ENCODE measurements at places on chromosomes 1 and 21.

- DNase-seq: no peak
- H3K4me1 ChIP-seq: peaks cover 9% of the 10 kb centered on the region
- H3K27ac ChIP-seq: no peak overlapping the region
- no peaks in the 10 kb centered on the region for H3K27me3 ChIP-seq
These were observed 77.6 kb upstream of the SYT6 start for GRCh38 chr1:114231301-114231700.

DNA sequence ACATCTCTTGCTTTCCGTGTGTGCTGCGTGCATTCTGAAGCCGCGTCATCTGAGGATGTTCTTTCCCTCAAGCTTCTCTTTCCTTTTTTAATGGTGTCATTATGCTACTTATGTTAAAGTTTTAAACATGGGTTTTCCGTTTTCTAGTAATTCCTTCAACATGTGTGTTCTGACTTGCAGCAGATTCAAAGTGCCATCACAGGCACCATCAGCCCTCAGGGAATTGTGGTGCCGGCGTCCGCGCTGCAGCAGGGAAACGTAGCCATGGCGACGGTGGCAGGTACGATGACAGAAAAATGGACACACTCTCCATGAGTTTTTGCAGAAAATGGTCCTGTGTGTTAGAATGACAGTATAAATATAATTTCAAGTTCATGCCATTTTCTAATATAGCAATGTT lies 42.4 kb downstream of the PKNOX1 start:
- no peak overlapping the region for H3K27ac ChIP-seq
- DNase-seq: no peak
- peaks cover 5% of the 10 kb centered on the region for H3K36me3 ChIP-seq
- no peaks in the 10 kb centered on the region for H3K27me3 ChIP-seq
- H3K4me1 ChIP-seq: no peaks in the 10 kb centered on the region

DNA sequence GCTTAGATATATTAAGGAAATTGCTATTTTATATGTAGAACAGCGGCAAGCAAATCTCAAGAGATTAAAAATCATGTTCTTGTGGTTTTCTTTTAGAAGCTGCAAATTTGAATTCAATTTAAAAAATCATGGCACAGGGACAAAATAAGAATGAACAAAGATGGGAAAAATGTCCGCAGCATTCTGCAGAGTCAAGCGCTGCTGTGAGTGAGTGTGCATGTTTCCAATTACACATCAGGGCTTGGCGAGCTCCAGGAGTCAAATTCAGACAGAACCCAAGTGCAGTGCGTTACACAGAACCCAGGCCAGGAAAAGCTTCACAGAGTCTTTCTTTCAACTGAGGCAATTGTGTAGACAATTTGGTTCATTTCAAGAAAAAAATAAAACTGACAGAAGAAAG lies 33.3 kb upstream of the ERG start:
- H3K4me3 ChIP-seq: no peak overlapping the region
- H3K4me1 ChIP-seq: no peaks in the 10 kb centered on the region
- no peaks in the 10 kb centered on the region for H3K36me3 ChIP-seq
- H3K27me3 ChIP-seq: no peaks in the 10 kb centered on the region
- DNase-seq: no peak

GRCh38 chr1:24322470-24323177 lies 3.5 kb downstream of the GRHL3 start:
- peaks cover 34% of the 10 kb centered on the region for H3K4me1 ChIP-seq
- H3K36me3 ChIP-seq: no peaks in the 10 kb centered on the region
- no peak for DNase-seq
- peaks cover 93% of the 10 kb centered on the region for H3K27me3 ChIP-seq

- H3K27ac ChIP-seq: no peak overlapping the region
- no peaks in the 10 kb centered on the region for H3K36me3 ChIP-seq
- H3K4me1 ChIP-seq: no peaks in the 10 kb centered on the region
- no peak for DNase-seq
These were observed 247.5 kb downstream of the USH2A start for GRCh38 chr1:216175714-216176113.

GRCh38 chr1:87918398-87918797 lies 589.7 kb downstream of the LMO4 start:
- H3K4me1 ChIP-seq: no peaks in the 10 kb centered on the region
- no peak for DNase-seq
- no peaks in the 10 kb centered on the region for H3K36me3 ChIP-seq
- H3K27ac ChIP-seq: no peak overlapping the region
- H3K4me3 ChIP-seq: no peak overlapping the region

DNA sequence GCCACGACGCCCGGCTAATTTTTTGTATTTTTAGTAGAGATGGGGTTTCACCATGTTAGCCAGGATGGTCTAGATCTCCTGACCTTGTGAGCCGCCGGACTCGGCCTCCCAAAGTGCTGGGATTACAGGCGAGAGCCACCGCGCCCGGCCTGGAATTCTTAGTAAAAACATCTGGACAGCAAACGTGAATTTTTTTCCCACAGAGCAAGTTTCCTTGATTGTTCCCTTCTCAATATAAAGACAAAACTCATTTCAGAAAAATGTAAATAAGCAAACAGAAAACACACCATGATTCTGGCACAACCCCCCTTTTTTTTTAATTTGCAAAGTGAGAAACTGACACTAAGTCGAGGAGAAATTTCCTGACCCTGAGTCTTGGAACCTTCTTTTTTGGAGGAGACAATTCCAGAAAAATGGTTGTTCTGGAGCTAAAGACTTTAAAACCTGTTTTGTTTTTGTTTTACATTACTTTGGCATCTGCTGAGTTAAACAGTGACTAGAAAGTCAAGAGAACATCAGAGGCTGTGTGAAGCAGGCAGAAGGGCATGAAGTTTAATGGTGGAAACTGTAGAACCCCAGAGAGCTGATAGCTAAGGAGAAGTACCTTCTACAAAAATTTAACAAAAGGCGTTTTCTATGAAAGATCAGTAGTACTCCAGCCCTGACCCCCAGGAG lies 10.3 kb upstream of the HMGCS2 start:
- H3K27me3 ChIP-seq: peaks cover 17% of the 10 kb centered on the region
- H3K4me3 ChIP-seq: no peak overlapping the region
- H3K4me1 ChIP-seq: peaks cover 10% of the 10 kb centered on the region
- DNase-seq: no peak
- H3K27ac ChIP-seq: no peak overlapping the region

- H3K27ac ChIP-seq: peak overlapping the region; percentile 65
- H3K4me1 ChIP-seq: peaks cover 44% of the 10 kb centered on the region
- peak; percentile 43 for DNase-seq
- H3K4me3 ChIP-seq: no peak overlapping the region
- H3K27me3 ChIP-seq: peaks cover 5% of the 10 kb centered on the region
- no peaks in the 10 kb centered on the region for H3K36me3 ChIP-seq
These were observed 64.8 kb upstream of the BACH1 start for GRCh38 chr21:29233611-29234540.

- peaks cover 46% of the 10 kb centered on the region for H3K27me3 ChIP-seq
- no peak overlapping the region for H3K4me3 ChIP-seq
- DNase-seq: no peak
- no peaks in the 10 kb centered on the region for H3K36me3 ChIP-seq
These were observed 10.4 kb upstream of the CDK18 start for GRCh38 chr1:205494115-205494514.

GRCh38 chr1:239061770-239062169 lies 324.6 kb upstream of the CHRM3 start:
- DNase-seq: no peak
- H3K27me3 ChIP-seq: no peaks in the 10 kb centered on the region
- H3K4me1 ChIP-seq: no peaks in the 10 kb centered on the region
- no peak overlapping the region for H3K27ac ChIP-seq
- no peaks in the 10 kb centered on the region for H3K36me3 ChIP-seq

DNA sequence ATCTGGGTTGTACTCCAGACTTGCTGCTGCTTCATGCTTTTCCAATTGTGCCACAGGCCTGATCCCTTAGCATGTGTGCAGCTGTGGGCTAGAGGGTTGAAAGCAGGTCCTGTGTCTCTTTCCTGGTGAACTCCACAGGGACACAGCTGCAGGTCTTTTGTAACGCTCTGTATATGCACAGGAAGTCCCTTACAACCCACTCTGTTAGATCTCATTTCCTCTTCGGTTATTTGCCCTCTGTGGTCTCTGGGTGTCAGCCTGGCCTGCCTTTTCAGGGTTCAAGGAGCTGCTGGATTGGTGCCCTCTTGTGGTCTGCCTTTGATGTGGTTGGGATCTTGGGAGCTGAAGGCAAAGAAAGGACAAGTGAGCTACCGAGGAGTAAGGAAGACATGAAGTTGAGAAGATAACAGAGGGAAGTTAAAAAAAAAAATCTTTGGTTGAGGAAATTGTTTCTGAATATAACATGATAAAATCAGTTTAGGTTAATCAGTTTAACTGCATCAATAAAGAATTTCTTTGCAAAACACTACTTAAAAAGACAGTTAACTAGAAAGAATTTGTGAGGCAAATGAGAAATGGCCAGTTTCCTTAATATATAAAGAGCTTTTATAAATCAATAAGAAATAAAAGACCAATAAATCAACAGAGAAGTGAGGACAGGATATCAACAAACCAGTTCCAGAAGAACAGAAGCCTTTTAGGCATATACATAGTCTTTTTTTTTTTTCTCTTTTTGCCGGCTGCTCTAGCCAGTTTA lies 44.1 kb downstream of the UCK2 start:
- peaks cover 18% of the 10 kb centered on the region for H3K36me3 ChIP-seq
- peak overlapping the region; percentile 33 for H3K4me3 ChIP-seq
- H3K4me1 ChIP-seq: peaks cover 43% of the 10 kb centered on the region
- H3K27ac ChIP-seq: peak overlapping the region; percentile 74
- peaks cover 7% of the 10 kb centered on the region for H3K27me3 ChIP-seq
- peak; percentile 46 for DNase-seq

DNA sequence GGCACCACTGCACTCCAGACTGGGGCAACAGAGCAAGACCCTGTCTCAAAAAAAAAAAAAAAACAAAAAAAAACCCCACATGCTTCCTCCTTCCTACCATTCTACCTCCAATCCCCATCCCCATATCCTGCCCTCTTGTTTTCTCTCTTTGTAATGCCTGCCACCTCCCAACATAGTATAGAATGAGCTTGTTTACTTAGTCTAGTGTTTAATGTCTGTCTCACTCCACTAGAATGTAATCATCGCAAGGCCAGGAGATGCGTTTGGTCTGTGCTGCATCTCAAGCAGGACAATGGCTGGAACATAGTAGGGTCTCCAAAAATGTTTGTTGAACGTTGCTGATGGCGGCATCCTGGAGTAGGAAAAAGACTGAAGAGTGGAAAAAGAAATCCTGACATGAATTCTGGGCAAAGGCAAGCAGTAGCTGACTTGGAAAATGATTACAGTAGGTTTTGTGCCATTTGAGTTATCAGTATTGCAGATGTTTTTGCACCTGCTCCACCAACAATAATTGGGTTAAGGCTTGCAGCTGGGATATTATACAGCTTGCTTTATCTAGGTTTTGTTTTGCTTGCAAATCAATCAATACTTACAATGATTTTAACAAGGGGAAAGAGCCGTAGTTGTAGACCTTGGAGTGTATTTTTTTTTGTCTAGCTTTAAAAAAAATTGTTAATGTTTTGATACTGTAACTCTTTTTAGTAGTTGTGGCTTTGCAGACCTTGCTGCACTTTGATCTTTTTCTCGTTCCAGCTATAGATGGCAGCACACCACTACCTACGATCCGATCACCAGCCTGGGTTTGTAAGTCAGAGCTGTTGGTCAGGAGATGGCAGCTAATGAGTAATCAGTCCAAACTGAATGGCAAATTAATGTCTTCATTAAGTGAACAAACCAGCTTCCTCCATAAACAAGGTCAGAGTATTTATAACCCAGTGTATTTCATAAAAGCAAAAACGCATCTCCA lies 62.4 kb downstream of the BACH1 start:
- H3K4me1 ChIP-seq: peaks cover 10% of the 10 kb centered on the region
- H3K36me3 ChIP-seq: peaks cover 23% of the 10 kb centered on the region
- H3K4me3 ChIP-seq: no peak overlapping the region

GRCh38 chr1:73781251-73781650 lies 416.7 kb downstream of the LRRIQ3 start:
- no peaks in the 10 kb centered on the region for H3K4me1 ChIP-seq
- no peak for DNase-seq
- H3K4me3 ChIP-seq: no peak overlapping the region

Measured in activated naive CD8-positive, alpha-beta T cell treated with anti-CD3 and anti-CD28 coated beads for 36 hours (primary cell).